Stimulated activated CD4-positive, alpha-beta T cell treated with anti-CD3 and anti-CD28 coated beads, Interleukin-12 subunit alpha, Interleukin-12 subunit beta, amount 100 ng/mL, for 4 hours (primary cell): ENCODE measurements at places on chromosomes 3 and 15.

DNA sequence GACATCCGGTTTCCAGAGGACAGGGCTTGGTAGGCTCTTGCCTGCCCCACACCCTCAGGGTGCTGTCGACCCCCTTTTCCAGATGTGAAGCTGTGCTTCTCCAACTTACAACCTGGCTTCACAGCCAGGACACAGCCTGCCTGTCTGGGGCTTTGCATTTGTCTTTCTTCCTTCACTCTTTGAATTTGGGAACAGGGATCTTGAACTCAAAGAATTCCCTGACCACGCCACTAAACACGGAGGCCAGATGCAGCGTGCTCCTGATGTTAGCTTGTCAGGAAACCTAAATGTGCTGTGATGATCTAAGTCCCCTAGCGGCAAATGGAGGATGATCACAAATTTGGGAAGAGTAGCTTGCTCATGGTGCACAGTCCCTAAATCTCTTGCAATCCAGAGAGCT is 244.8 kb upstream of the RGMA start:
- DNase-seq, result no peak

GRCh38 chr3:73499787-73500186 is 125.0 kb downstream of the PDZRN3 start:
- no peak for DNase-seq

- DNase-seq, result no peak
Measured at GRCh38 chr3:136730595-136731273, 21.4 kb downstream of the STAG1 start.

DNA sequence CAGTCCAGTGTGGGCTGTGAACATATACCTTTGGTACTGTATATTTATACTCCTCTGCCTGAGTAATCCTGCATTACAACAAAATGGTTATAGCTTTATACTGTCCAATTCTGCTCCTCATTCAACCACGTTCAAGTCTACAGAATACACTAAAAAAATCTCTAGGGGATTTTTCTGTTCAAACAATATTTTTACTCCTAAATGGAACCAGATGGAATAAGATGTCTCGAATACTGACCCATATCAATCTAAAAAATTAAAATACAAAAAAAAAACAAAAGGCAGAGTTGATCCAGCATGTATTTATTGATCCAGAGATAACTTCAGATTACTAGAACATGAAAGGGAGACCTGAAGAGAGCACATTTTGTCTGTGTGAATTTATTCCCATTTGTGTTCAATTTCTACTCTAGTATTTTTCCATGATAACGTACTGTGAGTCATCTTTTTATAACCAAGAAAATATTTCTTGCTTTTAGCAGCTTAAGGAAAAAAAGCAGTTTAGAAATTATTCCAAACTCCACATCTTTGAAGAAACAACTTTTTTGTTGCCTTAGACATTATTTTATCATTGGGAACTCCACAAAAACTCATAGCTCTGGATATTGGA is 910.7 kb downstream of the TBL1XR1 start:
- DNase-seq, result no peak

DNA sequence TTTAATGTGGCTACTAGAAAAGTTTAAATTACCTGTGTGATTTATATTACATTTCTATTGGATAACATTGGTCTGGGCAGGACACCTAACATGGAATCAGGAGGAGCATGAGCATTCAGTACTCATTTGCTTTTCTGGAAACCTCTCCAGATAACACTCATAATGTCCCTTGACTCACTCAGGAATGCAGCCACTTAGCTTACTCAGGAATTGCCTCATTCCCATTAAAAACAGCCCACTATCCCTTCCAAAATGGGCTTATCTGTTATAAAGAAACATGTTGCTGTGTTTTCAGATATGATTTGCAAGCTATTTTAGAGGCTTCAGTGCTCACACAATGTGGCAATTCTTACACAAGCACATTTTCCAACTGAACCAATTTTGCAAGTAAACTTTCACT is 17.1 kb downstream of the GBE1 start:
- DNase-seq, result no peak

- DNase-seq, result no peak
Measured at GRCh38 chr15:67834581-67835296, 5.1 kb downstream of the RNU6-1 start.

DNA sequence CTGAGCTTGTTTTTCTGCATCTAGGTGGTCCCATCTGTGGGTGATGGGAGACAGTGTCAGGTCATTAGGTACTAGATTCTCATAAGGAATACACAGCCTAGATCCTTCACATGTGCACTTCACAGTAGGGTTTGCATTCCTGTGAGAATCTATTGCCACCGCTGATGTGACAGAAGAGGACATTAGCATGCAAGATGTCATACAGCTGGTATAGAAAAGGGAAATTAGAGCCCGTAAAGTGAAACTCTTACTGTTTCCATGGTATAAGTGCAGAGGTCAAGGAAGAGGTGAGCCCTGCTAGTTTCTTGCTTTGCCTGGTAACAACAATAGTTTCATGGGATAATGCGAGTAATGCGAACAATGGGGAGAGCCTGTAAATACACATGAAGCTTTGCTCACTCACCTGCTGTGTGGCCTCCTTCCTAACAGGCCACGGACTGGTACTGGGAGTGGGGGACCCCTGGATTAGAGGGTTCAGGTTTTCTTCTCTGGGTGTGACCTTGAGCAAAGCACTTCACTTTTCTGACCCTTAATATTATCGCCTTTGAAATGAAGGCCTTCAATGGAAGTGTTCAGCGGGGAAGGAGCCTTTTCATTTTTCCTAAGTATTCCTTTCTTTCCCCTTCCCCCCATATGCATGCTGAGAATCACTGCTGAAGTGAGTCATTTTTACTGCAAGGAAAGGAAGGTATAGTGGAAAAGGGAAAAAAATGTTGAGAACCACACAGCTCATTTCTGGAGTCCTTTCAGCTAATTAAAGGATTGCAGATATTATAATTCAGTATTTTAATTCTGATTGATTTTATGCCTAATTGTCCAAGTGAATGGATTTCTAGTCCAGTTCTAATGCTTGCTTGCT is 286.4 kb downstream of the UBE2E2 start:
- no peak for DNase-seq
